ENCODE measurements at places on chromosomes 11 and 22.
A peak's percentile ranks its signal among the peaks of the same experiment; 100 is the strongest.

DNA sequence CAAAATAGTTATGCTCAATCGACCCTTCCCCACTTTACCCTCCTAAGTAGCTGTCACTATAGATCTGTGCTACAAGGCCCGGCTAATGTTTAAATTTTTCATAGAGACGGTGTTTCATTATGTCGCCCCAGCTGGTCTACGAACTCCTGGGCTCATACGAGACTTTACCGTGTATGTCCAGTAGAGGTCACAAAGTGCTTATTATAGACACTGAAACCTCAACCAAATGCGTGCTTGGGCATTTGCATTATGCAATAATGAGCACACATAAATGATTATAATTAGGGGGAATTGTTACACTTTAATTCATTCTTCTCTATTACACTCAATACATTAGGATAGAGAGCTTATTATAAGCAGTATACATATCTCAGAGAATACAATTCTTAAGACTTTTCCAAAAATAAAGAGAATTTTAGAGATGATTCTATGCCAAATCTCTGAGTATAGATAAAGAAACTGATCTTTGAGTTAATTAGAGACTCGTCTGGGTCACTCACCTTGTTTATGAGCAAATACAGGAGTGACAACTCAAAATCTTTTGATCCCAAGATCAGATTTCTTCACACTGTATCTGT lies 12.5 kb upstream of the MRPL16 start:
- DNase-seq, result peak; percentile 66

DNA sequence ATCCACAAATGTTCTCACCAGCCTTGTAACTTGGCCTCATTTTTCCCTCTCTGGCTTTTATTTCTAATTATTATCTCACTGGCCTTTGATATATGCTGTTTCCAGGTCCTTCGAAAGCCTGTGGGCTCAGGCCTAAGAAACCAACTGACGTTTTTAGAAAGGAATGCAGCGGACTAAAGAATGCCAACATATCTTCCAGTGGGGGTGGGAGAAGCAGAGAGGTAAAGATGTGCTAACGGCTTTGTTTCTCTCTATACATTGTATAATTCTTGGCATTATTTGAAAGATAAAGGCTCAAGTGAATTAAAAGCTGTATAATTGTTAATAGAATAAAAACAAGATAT lies 28.2 kb downstream of the OR6Q1 start:
- DNase-seq, result peak; percentile 83

- no peak for DNase-seq
These were observed 10.5 kb upstream of the C11orf24 start for GRCh38 chr11:68282141-68282860.

- DNase-seq, result no peak
These were observed 2.0 kb upstream of the NRXN2 start for GRCh38 chr11:64724863-64725532.

GRCh38 chr22:33063611-33064010 lies 5.4 kb upstream of the SYN3 start:
- DNase-seq, result no peak

- DNase-seq, result no peak
These were observed 1.4 kb downstream of the MRGPRF start for GRCh38 chr11:69011624-69012091.

- DNase-seq, result peak; percentile 55
These were observed 23.2 kb downstream of the NF2 start for GRCh38 chr22:29626497-29627195.

DNA sequence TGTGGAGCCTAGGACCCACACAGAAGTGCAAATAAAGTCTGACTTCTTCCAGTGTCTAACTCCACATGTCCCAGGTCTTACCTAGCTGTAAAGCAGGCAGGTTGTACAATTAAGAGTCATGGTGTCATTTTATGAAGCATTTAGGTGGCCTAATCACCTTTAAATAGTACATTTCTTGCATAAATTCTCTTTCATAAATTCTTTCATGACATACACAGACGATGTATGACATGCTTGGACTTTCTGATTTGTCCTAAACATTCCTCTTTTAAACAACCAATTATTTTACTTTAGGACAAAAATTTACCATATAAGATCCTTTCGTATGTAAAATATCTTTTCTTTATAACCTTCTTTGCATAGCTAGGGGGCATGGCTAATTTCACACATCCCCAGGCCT lies 31.3 kb downstream of the TSKU start:
- no peak for DNase-seq

DNA sequence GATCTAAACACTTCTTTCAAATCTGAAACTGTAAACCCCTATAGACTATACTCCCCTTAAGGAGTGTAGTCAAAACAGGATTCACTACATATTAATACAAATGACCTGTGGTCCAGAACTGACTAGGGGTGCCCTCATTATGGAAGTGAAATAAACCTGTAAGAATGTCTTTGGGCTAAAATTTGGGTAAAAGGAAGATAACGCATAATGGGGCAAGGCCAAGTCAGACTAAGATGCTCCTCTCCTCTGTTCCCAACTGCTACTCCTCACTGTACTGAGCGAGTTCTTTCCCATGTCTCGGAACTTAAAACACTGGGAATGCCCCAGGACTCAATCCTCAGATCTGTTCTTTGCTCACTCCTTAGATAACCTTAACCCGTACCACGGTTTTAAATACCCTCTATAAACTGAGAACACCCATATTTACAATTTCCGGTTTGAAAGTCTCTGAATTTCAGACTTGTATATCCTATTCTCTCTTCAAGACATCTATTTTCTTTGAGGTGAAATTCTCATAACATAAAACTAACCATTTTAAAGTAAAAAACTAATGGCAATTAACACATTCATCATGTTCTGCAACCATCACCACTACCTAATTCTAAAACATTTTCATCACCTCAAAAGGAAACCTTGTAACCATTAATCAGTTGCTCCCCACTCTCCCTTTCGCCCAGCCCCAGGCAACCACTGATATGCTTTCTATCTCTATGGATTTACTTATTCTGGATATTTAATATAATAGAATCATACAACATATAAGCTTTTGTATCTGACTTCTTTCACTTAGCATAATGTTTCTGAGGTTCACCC lies 4.0 kb downstream of the THAP12 start:
- DNase-seq, result no peak

DNA sequence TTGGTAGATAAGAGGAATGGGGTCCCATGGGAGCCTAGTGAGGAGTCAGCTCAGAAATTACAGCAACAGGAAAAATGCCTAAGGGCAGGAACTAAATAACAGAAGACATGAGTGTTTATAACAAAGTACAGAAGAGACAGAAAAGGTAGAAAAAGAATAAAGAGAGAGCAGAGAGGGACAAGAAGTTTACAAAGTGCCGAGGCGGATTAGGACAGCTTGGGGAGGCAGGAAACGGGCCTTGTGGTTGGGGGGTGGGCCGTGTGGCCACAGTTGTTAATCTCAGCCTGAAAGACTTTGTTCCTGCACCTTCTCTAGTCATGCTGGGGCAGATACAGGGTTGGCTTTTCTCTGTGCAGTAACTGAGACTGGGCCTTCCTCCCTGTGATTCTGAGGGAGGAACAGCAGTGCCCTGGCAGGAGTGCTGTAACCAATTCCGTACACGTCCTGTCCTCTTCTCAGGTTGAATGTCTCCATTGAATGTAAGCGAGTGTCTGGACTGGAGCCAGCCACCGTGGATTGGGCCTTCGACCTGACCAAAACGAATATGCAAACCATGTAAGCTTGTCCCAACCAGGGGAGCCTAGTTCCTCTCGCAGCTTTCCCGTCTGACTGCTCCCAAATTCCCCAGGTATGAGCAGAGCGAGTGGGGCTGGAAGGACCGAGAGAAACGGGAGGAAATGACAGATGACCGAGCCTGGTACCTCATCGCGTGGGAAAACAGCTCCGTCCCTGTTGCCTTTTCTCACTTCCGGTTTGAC lies 13.2 kb downstream of the NAA40 start:
- no peak for DNase-seq

DNA sequence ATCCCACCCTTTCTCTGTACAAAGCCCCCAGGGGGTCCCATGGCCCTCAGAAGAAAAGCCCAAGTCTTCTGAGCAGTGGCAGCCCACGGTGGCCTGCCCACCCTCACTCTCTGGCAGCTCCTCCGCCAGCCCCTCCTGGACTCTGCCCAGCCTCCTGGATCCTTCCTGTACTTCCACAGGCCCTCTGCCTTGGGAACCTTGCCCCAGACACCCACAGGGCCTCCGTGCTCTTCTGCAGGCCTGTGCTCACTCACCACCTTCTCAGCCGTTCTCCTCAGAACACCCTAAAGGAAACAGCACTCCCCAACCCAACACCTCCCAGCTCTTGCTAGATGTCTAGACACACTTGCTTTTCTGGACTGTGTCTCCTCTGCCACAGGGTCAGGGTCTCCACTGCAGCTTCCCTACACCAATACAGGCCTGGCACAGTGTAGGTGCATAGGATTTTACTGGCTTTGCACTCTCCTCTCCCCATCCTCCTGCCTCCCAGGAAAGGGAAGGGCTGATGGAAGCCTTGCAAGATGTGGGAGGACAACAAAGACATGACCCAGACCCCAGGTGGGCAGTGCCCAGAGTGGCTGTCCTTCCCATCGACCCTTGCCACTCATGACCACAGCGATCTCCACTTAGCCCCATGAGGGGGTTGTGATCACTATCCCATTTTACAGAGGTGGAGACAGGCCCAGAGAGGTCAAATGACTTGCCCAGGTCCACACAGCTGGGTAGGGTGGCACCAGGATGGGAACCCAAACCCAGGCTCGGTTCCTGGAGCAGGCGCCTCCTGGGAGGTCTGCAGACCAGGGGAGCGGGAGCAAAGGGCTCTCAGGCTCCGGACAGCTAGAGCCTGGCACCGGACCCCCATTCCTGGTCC lies 2.0 kb downstream of the SCARF2 start:
- no peak for DNase-seq

- no peak for DNase-seq
These were observed 147.0 kb downstream of the APIP start for GRCh38 chr11:34769224-34769623.

- DNase-seq, result no peak
These were observed 978 bp upstream of the ANKRD13D start for GRCh38 chr11:67288198-67288451.

DNA sequence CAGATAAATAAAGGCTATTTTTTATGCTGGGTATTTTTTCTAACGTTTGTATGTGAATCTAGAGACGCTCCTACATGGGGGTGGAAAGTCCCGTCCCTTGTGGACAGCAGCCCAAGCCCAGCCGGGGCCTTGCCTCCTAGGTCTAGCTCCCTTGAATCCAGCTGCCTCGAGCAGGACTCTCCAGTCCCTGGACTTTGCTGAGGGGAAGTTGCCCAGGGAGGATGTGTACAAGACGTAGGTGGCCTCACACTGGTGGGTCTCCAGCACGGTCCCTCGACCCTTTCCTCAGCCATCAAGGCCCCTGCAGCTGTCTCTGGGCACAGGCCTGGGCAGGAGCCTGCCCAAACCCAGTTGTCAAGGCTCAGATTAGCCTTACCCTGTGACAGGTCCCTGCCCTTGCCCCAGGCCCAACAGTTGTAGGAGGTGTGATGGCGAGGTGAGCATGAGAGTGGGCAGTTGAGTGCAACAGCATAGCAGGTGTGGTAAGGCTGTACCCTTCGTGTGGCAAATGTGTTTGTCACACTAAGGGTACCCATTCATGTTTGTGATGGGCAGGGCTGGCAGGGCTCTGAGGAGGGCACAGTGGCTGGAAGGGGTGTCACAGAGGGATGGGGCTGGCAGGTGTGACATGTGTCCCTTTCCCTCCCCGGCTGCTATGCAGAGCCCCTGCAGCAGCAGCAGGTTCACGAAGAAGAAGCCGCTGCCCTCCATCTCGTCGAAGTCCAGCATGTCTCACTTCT lies 3.4 kb downstream of the CCDC116 start:
- DNase-seq, result no peak

DNA sequence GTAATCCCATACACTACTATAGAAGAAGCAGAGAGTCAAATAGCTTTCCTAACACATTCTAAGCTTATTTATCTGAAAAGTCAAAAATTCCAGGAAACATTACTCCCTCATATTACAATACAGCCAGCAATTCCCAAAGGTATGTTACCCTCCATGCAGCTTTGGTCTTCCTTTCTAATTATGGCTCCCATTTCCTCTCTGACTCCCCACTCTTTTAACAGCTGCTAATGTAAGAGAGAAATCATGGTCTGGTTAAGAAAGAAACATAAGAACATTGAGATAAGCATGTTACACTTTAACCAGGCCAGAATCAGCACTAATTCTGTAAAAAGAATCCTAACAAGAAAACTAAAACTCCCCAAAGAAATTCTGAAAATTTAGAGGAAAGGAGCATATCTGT lies 6.8 kb downstream of the PPP2R1B start:
- no peak for DNase-seq

- no peak for DNase-seq
These were observed 6.7 kb downstream of the CENPM start for GRCh38 chr22:41939981-41940831.

DNA sequence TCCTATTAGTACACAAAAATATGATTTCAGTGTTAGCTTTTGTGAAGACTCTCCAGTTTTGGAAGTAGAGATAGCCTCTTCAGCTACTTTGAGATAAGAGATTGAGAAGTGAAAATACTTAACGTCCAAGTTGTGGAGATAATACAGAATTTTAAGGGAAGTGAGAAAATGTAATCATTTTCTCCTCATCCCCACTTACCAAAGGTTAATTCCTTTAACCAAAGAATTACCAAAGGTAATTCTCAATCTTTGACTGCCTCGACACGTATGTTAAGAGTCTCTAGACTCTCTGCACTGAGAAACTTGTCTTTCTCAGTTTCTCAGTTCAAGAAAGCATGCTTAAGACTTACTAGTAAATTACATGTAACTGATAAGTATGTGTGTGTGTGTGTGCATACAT lies 15.3 kb downstream of the C11orf54 start:
- no peak for DNase-seq

- DNase-seq, result no peak
These were observed 179.0 kb upstream of the LARGE1 start for GRCh38 chr22:34099278-34099677.

- DNase-seq, result no peak
These were observed 38.4 kb upstream of the CLMP start for GRCh38 chr11:123233280-123233974.

DNA sequence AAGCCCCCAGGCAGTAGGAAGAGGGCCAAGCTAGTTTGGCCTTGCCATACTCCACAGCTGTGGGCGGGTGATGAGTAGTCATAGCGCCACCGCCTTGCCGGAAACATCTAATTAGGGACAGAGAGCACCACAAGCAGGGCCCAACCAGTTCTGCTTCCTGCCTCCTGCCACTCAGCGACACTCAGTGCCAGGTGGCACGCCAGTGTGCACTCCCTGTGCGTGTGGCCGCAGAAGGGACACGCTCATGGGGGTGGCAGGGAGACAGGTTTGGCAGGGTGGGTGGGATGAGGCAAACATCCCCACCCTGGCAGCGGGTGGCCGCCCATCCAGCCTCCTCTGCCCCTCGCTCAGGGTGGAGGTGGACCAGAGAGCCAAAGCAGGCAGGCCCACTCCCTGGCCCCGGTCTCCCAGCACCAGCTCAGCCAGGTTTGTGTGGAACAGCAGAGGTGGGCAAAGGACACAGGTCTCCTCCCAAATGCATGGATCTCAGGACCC lies 4.9 kb downstream of the OVOL1 start:
- no peak for DNase-seq

GRCh38 chr22:45334528-45334927 lies 24.8 kb downstream of the FAM118A start:
- DNase-seq, result no peak

GRCh38 chr22:32712644-32713355 lies 88.7 kb upstream of the TIMP3 start:
- DNase-seq, result no peak

All from A172 (cell line).